Right ventricle myocardium inferior (tissue), 1 donor: ENCODE measurements at places on chromosomes 7 and 10. TPM values are rescaled to one million over a fixed set of nuclear protein-coding genes. Genes with fewer than 3 reads are reported as not detected.
A peak's percentile ranks its signal among the peaks of the same experiment; 100 is the strongest.

DNA sequence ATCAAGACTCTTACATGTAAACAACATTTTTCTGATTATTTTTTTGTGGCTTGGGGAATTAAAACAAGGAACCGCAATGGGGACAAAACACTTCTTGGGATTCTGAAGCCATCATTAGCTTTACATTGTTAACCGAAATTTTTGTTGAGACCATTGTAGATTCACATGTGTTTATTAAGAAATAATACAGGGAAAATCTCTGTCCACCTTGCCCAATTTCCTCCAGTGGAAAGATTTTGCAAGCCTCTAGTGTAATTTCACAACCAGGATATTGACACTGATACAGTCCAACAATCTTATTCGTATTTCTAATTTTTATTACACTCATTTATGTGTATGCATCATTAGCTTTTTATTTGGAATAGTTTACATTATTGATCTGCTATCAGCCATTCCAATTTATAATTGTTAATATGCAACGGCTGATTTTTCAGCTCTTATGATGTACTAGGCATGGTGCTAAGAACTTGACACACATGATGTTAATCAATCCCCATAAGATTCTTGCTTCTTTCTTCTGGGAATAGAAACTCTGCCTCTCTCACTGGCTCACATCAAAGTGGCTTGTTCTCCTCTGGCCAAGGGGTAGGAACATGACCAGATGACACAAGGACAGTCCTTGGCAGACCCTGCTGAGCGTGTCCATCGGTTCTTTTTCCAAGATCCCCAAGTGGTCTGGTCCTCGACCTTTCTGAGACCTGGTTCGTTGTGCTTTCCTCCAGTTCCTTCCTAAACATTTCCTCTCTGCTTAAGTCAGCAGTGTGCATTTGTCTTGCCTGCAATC, 137.6 kb downstream of the ADAM12 start:
- DNase-seq: no peak

SPDYE16 gene
- not detected for total RNA-seq

TAS2R3 gene
- 0.43 TPM for total RNA-seq

DNA sequence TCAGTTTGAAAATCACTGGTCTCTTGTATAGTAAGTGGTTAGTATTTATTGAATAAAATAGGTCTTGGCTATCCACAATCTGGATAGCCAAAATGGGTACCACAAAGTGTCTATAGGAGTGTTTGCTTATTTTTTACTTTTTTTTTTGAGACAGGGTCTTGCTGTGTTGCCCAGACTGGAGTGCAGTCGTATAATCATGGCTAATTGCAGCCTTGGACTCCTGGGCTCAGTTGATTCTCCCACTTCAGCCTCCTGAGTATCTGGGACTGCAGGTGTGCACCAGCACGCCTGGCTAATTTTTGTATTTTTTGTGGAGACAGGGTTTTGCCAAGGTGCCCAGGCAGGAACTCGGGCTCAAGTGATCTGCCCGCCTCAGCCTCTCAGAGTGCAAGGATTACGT, 2.8 kb downstream of the RBM33 start:
- no peak for DNase-seq

- DNase-seq: no peak
Measured at GRCh38 chr7:37047260-37047659, 323.0 kb upstream of the AOAH start.

DNA sequence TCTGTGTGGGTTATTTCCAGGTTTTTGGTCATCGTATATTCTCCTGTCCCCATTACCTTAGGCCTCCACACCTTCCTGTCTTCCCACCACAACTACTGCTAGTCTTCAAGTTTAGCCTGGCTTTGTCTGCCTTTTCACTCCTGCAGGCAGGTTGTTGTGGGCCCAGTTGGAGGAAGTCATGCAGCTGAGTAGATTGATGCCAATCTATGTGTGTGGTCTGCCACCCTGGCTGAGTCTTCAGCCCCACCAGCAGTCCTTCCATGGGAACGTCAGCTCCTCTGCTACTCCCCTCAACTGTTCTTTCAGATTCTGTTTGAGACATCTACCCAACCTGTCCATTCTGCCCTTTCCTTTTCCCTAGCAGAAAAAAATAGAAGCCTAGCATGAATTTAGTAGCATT, 6.3 kb downstream of the RINT1 start:
- no peak for DNase-seq

DNA sequence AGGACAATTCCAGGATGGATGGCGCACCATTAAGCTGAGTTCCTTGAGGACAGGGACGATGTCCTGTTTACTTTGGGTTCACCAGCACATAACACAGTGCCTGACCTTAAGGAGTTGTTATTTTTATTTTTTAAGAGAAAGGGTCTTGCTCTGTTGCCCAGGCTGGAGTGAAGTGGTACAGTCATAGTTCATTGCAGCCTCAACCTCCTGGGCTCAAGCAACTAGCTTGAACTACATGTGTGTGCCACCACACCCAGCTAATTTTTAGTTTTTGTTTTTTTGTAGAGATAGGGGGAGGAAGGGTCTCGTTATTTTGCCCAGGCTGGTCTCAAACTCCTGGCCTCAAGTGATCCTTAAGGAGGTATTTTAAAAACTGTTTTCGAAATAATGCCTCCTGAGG, 1.7 kb upstream of the CALU start:
- no peak for DNase-seq

DNA sequence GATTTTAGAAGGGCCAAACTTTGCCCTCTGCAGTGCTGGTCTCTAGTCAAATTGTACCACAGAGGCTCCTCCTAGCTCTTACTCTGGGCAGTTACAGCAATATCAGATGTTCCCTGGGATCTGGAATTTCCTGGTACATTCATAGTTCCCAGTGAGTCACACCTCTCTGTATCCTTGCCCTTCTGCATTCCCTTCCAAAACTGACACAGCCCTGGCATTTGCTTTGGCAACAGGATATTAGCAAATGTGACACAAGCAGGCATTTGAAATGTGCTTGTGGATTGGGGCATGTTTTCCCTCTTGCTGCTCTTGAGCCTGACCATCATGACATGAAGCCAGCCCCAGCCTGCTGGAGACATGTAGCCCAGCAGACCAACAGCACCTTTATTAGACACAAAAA, 284.7 kb upstream of the AKR1E2 start:
- DNase-seq: no peak

GRCh38 chr7:158791107-158791506, 38.2 kb downstream of the ESYT2 start:
- DNase-seq: no peak

- no peak for DNase-seq
Measured at GRCh38 chr10:89494068-89494467, 41.3 kb downstream of the SLC16A12 start.

DNA sequence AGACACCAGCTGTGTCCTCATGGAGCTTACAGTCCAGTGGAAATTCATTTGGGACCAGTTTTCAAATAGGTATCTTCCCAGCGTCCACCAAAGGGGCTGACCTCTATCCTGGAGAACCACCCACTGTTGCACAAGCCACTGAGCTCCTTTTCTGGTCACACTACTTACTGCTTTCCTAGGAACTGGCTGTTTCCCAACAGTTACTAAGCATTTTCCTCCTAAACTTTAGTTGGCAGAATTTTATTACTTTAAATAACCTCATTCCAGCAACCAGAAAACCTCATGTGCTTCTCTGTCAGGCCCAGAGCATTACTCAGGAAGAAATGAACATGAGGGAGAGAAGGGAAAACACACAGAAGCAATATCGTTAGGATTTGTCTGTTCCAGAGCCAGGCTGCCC, 183.1 kb downstream of the GPAM start:
- DNase-seq: no peak

NHLRC2 gene
- total RNA-seq: 60.6 TPM

GRCh38 chr7:101626069-101626671, 2.9 kb downstream of the MYL10 start:
- no peak for DNase-seq

BTBD16 gene
- not detected for total RNA-seq

TMEM273 gene
- 27.9 TPM for total RNA-seq

- no peak for DNase-seq
Measured at GRCh38 chr10:30357806-30358205, 8.7 kb upstream of the MTPAP start.

- no peak for DNase-seq
Measured at GRCh38 chr10:124632064-124632531, 112.1 kb downstream of the FAM53B start.

GRCh38 chr10:71284544-71285179, 34.4 kb upstream of the SLC29A3 start:
- DNase-seq: peak; percentile 41

- DNase-seq: no peak
Measured at GRCh38 chr10:99958302-99958701, 51.4 kb downstream of the DNMBP start.
